Small intestine (tissue), 16 donors: ENCODE measurements at places on chromosomes 16 and 17. TPM values are rescaled to one million over a fixed set of nuclear protein-coding genes. Genes with fewer than 3 reads are reported as not detected.
A peak's percentile ranks its signal among the peaks of the same experiment; 100 is the strongest.

DNA sequence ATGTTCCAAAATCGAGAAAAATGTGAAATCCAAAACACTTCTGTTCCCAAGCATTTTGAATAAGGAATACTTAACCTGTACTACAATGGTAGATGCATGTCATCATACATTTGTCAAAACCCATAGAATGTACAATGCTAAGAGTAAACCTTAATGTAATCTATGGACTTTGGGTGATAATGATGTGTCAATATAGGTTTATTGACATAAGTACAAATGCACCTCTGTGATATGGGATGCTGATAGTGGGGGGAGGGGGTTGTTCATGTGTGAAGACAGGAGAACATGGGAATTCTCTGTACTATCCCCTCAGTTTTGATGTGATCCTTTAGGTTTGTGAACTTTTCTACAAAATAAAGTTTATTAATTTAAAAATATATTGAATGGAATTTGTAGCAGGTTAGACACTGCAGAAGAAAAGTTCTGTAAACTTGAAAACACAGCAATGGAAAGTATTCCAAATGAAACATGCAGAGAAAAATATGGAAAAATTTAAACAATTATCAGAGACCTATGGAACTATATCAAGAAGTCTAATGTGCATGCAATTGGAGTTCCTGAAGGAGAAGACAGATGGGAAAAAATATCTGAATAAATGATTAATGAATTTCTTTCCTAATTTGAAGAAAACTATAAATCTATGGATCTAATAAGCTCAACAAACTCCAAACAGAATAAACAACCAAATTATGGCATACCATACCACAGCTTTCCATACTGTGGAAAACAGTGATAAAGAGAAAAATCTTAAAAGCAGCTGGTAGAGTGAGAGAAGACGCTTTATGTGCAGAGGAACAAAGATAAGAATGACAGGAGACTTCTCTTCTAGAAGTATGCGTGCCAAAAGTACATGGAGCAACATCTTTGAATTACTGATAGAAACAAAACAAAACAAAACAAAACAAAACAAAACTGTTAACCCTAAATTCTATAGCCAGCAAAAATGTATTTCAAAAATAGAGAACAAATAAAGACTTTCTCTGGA is 34.7 kb upstream of the MSI2 start:
- no peak overlapping the region for H3K27ac ChIP-seq
- H3K4me1 ChIP-seq = no peaks in the 10 kb centered on the region
- H3K36me3 ChIP-seq = no peaks in the 10 kb centered on the region
- DNase-seq = no peak
- no peak overlapping the region for H3K4me3 ChIP-seq

DNA sequence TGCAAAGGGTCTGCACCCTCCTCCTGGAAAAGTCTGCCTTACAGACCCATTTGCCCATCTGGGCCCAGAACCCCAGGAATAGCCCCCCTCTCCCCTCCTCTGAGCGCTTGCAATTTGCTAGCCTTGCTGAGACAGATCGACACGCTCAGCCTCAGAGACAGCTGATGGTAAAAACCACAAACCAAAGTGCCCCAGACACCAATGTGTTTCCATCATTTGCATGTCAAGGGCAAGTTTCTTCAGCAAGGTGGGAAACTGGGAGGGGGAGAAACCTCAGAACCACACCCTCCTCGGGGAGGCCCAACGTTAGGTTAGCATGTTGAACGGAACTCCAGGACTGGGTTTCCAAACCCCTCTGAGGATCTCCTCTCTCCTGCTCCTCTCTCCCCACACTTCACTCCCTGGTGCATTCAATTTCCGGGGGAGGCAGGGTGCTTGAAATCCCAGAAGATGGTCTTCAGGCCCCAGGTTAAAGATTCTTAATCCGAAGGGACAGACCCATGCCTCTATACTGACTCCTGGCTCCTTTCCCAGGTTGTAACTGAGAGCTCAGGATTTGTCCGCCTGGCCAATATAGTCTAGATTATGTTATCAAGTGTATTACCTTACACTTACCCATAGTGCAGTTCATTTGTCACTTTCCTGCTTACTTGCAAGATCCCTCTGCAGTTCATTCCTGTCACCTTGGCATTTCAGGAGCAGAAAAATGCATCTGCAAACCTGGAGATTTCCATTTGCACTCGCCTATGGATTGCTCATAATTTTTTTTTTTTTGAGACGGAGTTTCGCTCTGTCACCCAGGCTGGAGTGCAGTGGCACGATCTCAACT is 1.3 kb upstream of the CUEDC1 start:
- peaks cover 6% of the 10 kb centered on the region for H3K4me1 ChIP-seq
- DNase-seq = peak; percentile 64
- no peak overlapping the region for H3K4me3 ChIP-seq
- H3K27me3 ChIP-seq = peaks cover 15% of the 10 kb centered on the region
- H3K27ac ChIP-seq = no peak overlapping the region

- H3K27ac ChIP-seq = peak overlapping the region; percentile 80
- DNase-seq = peak; percentile 49
- H3K27me3 ChIP-seq = no peaks in the 10 kb centered on the region
Measured at GRCh38 chr17:81918832-81919545, 1.0 kb upstream of the SIRT7 start.

DNA sequence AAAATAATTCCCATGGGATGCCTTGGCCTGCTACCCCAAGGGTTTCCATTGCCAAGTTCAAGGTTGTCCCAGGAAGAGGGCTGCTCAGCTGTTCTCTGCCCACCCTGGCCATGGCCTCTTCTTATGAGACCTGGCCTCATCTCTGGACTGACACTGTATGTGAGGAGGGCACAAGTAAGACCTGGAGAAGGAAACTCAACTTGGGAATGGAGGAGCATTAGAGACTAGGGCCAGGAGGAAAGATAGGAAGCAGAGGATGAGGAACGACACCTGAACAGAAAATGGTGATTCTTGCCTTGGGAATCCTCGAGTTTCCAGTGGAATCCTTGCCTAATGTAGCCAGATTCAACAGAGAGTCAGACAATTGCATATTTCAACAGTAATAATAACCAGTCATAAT is 24.6 kb upstream of the GOSR2 start:
- no peak overlapping the region for H3K27ac ChIP-seq
- peaks cover 3% of the 10 kb centered on the region for H3K4me1 ChIP-seq
- no peak for DNase-seq
- H3K4me3 ChIP-seq = no peak overlapping the region
- peaks cover 16% of the 10 kb centered on the region for H3K27me3 ChIP-seq

DNA sequence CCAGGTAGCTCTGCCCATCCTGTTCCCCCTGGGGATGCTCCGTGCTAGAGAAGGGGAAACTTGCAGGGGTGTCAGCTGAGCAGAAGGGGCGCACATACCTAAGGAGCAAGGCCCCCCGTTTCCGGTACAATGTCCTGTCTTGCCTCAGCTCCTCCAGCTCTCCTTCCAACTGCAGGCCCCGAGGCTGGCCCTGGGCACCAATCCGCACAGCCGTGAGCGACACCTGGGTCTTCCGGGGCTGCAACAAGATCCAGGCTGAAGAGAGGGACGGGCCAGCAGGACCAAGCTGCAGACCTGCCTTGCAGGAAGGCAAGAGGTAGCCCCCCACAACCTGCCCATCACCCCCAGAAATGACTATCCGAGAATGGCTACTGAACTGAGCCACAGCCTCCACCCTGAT is 102.6 kb downstream of the RMI2 start:
- H3K36me3 ChIP-seq = no peaks in the 10 kb centered on the region
- DNase-seq = no peak
- no peak overlapping the region for H3K4me3 ChIP-seq
- no peak overlapping the region for H3K27ac ChIP-seq

DNA sequence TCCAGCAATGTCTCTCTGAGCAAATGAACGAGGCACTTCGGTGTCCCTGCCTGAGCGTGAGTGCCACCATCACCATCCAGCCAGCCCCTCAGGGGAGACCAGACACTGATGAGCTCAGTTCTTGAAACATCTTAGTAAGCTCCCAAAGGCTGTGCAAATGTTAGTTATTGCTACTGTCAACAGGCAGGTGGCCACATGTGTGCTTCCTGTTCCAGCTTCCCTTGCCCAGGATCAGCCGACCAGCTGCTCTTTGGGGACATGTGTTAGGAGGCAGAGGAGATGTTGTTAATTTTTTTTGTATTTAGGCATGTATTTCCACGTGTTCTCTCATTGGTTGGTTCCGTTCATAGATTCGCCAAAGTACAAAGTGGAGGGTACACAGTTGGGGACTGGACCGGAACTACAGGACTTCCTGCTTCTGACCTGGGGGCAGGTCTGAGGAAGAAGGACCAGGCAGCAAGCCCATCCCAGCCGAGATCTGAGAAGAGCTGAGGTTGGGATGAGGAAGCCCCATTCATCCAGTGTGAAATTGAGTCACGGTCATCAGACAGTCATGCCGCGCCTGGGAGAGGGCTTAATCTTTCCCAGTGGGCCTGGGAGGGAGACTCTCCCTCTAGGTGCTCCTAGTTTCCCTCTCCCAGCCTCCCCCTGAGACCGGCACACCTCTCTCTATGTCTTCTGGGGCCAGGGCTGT is 3.8 kb downstream of the TTYH2 start:
- H3K27me3 ChIP-seq = no peaks in the 10 kb centered on the region
- no peak overlapping the region for H3K27ac ChIP-seq
- no peaks in the 10 kb centered on the region for H3K36me3 ChIP-seq
- H3K4me3 ChIP-seq = no peak overlapping the region
- DNase-seq = no peak

DNA sequence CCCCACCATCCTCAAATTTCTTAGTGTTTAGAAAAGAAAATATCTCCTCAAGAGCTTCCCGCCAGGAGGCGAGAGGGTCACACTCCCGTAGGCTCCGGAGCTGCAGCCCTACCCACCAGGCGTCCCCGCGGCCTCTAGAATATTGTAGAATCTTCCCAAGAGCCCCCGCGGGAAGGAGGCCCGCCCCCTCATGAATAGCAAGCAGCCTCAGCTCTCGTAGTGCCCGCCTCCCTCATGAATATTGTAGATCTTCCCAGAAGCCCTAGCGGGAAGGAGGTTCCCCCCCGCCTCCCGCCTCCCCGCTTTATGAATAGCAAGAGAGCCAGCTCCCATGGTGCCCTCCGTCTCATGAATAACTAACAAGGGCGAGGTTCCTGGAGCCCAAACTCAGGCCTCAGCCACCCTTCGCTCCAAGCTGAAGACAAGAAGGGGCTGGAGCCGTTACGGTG is at the start of gene FBXO47:
Gene FBXO47 (minus strand): TSS at position 114 of the 449 bp plus-strand sequence. CDS start 4,378 bp downstream, outside the sequence.
- no peaks in the 10 kb centered on the region for H3K36me3 ChIP-seq
- no peaks in the 10 kb centered on the region for H3K27me3 ChIP-seq
- H3K27ac ChIP-seq = peak within 1 kb of the TSS; percentile 37
- H3K4me3 ChIP-seq = peak within 1 kb of the TSS; percentile 7
- DNase-seq = peak; percentile 90
- H3K4me1 ChIP-seq = no peaks in the 10 kb centered on the region

- peaks cover 88% of the 10 kb centered on the region for H3K36me3 ChIP-seq
- no peak overlapping the region for H3K27ac ChIP-seq
- DNase-seq = no peak
- no peak overlapping the region for H3K4me3 ChIP-seq
- no peaks in the 10 kb centered on the region for H3K27me3 ChIP-seq
- no peaks in the 10 kb centered on the region for H3K4me1 ChIP-seq
Measured at GRCh38 chr16:28100810-28101532, 37.5 kb upstream of the GSG1L start.

DNA sequence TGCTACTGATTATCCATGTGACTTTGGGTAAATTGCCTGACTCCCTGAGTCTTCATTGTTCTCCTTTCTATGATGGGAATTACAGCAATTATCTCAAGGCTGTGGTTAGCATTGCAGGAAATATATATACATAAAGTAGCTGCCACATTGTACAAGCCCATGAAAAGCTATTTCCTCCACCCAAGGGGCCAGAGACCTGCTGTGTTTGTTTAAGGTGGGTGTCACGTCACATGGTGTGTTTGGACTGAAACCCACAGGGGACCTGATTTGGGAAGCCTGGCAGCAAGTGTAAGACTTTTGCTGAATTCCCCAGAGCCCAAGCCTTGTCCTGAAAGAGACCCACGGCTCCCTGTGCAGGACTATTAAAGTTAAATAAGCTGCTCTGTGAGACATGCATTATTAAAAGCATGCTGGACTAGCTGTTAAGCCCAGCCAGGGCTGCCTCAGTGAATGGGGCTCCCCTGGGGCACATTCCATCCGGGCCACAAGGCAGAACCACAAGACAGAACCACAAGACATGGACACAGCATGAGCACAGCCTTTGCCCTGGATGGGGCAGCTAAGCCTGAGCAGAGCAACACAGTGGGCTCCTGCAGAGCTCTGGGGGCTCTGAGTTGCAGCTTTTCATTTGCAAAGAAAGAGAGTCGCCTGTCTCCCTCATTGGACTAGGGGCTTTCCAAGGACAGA is 148.9 kb downstream of the SPACA3 start:
- H3K36me3 ChIP-seq = no peaks in the 10 kb centered on the region

DNA sequence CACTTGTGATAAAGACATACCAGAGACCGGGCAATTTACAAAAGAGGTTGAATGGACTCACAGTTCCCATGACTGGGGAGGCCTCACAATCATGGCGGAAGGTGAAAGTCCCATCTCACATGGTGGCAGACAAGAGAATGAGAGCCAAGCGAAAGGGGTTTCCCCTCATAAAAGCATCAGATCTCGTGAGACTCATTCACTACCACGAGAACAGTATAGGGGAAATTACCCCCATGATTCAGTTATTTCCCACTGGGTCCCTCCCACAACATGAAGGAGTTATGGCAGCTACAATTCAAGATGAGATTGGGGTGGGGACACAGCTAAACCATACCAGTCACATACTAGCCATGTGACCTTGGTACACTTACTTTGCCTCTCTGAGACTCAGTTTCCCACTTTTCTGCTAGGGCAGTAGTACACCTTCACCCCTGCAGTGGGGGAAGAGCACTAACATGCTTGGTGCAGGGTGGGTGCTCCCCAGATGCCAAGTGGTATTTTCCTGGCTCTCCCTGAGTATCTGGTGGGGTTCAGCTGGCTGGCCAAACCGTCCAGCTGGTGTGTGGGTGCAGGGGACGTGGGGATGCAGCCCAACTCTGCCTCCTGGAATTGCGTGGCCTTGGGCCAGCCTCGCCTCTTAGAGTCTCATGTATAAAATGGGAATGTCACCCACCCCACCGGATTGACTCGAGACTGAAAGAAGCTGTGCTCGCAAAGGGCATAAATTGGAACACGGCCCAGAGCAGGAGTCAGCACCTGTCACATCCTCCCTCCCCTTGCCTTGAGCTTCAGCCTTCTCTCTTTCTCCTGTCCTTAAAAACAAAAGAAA is 364.1 kb downstream of the CPPED1 start:
- DNase-seq = no peak
- H3K4me1 ChIP-seq = no peaks in the 10 kb centered on the region
- H3K4me3 ChIP-seq = no peak overlapping the region
- H3K27ac ChIP-seq = no peak overlapping the region
- no peaks in the 10 kb centered on the region for H3K27me3 ChIP-seq
- H3K36me3 ChIP-seq = no peaks in the 10 kb centered on the region

DNA sequence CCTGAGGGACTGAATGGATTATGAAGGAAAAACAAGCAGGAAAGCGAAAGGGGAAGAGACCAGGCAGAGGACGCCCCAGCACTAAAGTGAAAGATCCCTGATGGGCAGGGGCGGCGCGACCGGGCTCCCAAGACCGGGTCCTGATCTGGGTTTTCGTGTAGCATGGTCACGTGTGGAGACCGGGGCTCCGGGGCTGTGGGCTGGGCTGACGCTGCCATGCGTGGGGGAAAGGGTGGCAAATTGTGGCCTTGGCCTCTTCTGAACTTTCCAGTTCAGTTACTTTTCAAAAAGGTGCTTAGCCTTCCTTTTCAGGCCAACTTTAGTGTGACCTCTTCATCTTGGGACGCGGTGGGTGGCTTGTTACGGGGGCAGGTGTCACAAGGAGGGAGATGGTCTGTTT is 57.5 kb downstream of the METRNL start:
- no peak for DNase-seq
- H3K4me3 ChIP-seq = no peak overlapping the region
- no peaks in the 10 kb centered on the region for H3K36me3 ChIP-seq
- no peaks in the 10 kb centered on the region for H3K27me3 ChIP-seq

The RNF222 gene
- 0.10 TPM for polyA plus RNA-seq

The CCL2 gene
- polyA plus RNA-seq = 29.2 TPM

The CSF3 gene
- polyA plus RNA-seq = 2.8 TPM

The PPM1E gene
- 0.22 TPM for polyA plus RNA-seq
